A172 (cell line): ENCODE measurements at places on chromosomes 1 and 21. TPM values are rescaled to one million over a fixed set of nuclear protein-coding genes. Genes with fewer than 3 reads are reported as not detected.

Gene CELA3A
- total RNA-seq, result not detected in 2 replicates

Gene MYCL
- total RNA-seq, result 0.43 and 1.5 TPM in 2 replicates

Gene ASTN1
- 0.07 TPM in 1 of 2 replicates, not detected in the other for total RNA-seq

Gene ZBED6
- 7.1 and 11.9 TPM in 2 replicates for total RNA-seq

Gene CRYBG2
- total RNA-seq, result 0.02 and 0.17 TPM in 2 replicates

Gene AGMAT
- not detected in 2 replicates for total RNA-seq

Gene FLG2
- total RNA-seq, result not detected in 2 replicates

Gene COL16A1
- 12.7 and 26.2 TPM in 2 replicates for total RNA-seq

Gene ASCL5
- total RNA-seq, result not detected in 2 replicates

Gene SERPINC1
- not detected in 2 replicates for total RNA-seq

Gene PRAMEF11
- total RNA-seq, result not detected in 2 replicates

Gene TNNT2
- total RNA-seq, result 0.45 and 2.9 TPM in 2 replicates

Gene OR2T11
- not detected in 2 replicates for total RNA-seq

Gene DR1
- total RNA-seq, result 31.6 and 33.0 TPM in 2 replicates

Gene H6PD
- 8.6 and 10.2 TPM in 2 replicates for total RNA-seq

Gene CELF3
- total RNA-seq, result not detected in 2 replicates

Gene FGR
- total RNA-seq, result not detected in 2 replicates

Gene KCNE2
- not detected in 2 replicates for total RNA-seq

Gene KIAA1614
- 3.8 and 9.4 TPM in 2 replicates for total RNA-seq

Gene CDA
- total RNA-seq, result 0.19 and 0.96 TPM in 2 replicates

Gene SYCP1
- total RNA-seq, result not detected in 2 replicates

Gene ENO1
- 1,393 and 1,401 TPM in 2 replicates for total RNA-seq

Gene NCF2
- 2.7 and 5.8 TPM in 2 replicates for total RNA-seq

Gene NDUFV3
- 68.7 and 85.1 TPM in 2 replicates for total RNA-seq

Gene RGS16
- total RNA-seq, result 12.8 and 23.4 TPM in 2 replicates

Gene CD5L
- not detected in 2 replicates for total RNA-seq

Gene CSMD2
- total RNA-seq, result 1.5 and 2.6 TPM in 2 replicates

Gene C8A
- total RNA-seq, result not detected in 2 replicates

Gene CFHR3
- 0.03 and 0.38 TPM in 2 replicates for total RNA-seq

Gene FCER1G
- not detected in 2 replicates for total RNA-seq

Gene AIM2
- total RNA-seq, result not detected in 2 replicates
